RPMI7951 (cell line): ENCODE measurements at places on chromosomes 1 and 21. TPM values are rescaled to one million over a fixed set of nuclear protein-coding genes. Genes with fewer than 3 reads are reported as not detected.

Gene TLR5
- total RNA-seq: 0.20 TPM in 1 of 2 replicates, not detected in the other

GRCh38 chr1:37281354-37281753 lies 193.0 kb upstream of the ZC3H12A start:
- no peak for DNase-seq

Gene CHIA
- not detected in 2 replicates for total RNA-seq

- DNase-seq: peak; percentile 51
These were observed 90.8 kb downstream of the GTF2B start for GRCh38 chr1:88800382-88801051.

DNA sequence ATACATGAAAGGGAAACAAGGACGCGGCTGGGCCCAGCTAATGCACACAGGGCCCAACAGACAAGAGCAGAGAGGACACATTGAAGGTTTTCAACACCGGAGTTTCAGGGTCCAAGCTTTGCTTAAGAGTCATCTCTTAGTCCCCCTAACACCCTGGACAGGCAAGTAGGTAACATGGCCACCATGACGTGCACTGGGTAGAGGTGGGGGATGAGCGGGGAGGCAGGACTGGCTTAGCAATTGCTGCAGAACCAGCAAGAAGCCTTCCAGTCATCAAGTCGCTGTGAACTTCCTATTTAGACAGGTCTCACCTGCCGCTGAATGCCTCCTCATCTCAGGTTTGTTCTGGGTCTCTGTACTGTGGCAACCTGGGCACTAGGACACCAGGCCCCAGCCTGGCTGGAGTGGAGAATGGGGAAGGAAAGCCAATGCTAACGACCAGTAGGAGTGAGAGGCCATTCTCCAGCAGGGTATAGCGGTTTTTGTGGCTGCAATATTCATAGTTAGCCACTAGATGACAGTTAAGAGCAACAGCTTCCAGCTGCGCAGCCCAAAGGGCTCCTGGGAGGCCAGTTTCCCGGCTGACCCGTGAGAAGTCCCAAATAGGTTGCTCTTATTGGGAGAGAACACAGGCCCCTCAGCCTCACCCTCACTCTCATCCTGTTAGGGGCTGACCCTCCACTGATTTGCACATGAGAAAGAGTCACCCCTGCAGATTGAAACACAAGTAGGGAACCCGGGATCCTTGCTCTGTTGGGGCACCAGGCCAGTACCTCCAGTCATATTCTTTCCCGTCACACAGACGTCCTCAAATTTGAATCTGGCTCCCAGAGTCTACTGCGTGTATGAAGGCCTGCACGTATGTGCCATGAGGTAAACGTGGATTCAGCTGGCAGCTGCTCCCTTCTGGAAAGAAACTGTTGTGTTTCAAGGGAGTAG lies 6.0 kb upstream of the PIGC start:
- peak; percentile 69 for DNase-seq

Gene LCE1D
- total RNA-seq: not detected in 2 replicates

Gene PROX1
- total RNA-seq: 2.4 and 3.0 TPM in 2 replicates

GRCh38 chr1:17672226-17672625 lies 82.9 kb upstream of the ACTL8 start:
- DNase-seq: no peak

DNA sequence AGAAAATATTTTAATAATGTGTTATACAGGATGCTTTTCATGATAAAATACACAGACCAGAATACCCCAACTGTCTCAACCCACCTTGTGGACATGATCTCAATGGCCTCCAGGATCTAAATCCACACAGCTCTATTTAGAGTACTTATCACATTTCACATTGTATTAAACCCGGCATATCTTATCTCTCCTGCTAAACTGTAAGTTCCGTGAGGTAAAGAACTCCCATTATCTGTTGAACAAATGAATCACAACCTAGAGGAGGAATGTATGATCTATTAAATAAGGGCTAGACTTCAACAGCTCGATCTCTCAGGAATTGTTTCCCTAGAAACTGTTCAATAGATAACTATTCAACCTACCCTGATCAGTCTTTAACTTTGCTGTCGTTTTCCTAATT lies 6.9 kb downstream of the ETV3 start:
- no peak for DNase-seq

Gene GCSAML
- total RNA-seq: 0.12 TPM in 1 of 2 replicates, not detected in the other

DNA sequence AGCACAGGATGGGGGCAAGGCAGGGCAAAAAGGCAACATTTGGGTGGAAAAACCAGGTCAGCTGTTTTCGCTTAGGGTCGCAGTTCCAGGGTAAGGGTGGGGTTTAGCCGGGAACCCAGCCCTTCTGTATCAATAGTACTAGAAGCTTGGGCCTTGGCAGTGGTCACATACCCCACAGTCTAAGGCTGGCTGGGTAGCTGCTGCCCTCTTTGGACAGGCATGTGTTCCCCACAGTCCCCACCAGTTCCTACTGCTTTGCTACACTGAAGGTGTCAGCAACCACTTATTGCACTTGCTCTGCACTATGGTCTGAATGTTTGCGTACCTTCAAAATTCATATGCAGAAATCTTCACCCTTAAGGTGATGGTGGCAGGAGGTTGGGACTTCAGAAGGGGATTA lies 349.8 kb downstream of the LTN1 start:
- DNase-seq: no peak

Gene MSH4
- total RNA-seq: 0.10 TPM in 1 of 2 replicates, not detected in the other

- no peak for DNase-seq
These were observed 19.8 kb downstream of the PGLYRP3 start for GRCh38 chr1:153292740-153293479.

DNA sequence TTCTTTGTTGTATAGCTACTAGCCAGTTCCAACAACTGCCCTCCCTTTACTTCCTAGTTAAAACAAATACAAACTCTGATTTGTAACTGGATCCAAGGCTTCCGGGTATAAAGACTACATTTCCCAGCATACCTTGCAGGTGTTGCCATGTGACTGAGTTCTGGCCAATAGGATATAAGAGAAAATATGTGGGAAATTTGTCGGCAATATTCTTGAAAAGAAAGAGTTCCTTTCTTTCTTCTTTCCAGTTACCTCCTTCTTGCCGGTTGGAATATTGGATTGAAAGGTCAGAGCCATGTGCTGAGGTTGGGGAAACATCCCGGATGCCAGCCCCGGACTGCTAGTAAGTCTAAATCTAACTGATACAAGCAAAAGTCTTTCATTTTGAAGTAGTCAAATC lies 23.0 kb upstream of the ZBTB40 start:
- peak; percentile 81 for DNase-seq

DNA sequence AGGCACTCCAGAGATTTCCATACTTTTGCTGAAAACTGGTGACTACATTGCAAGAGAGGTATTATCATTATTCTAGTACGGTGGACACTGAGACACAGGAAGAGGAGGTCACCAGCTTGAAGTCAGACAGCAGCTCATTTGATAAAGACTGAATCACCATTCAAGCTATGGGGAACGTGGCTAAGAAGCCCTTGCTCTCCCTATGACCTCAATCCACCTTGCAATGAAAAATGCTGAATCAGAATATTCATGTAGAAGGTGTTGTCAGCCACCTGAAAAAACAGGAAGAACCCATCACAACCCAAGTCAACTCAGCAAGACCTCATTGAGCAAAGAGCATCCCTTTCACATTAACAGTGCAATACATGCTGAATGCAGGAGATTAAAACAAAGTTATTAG lies 59.0 kb upstream of the FGGY start:
- no peak for DNase-seq

GRCh38 chr1:156406251-156406650 lies 37.2 kb downstream of the RHBG start:
- DNase-seq: no peak

GRCh38 chr1:151713044-151713443 lies 3.6 kb downstream of the CELF3 start:
- DNase-seq: no peak

DNA sequence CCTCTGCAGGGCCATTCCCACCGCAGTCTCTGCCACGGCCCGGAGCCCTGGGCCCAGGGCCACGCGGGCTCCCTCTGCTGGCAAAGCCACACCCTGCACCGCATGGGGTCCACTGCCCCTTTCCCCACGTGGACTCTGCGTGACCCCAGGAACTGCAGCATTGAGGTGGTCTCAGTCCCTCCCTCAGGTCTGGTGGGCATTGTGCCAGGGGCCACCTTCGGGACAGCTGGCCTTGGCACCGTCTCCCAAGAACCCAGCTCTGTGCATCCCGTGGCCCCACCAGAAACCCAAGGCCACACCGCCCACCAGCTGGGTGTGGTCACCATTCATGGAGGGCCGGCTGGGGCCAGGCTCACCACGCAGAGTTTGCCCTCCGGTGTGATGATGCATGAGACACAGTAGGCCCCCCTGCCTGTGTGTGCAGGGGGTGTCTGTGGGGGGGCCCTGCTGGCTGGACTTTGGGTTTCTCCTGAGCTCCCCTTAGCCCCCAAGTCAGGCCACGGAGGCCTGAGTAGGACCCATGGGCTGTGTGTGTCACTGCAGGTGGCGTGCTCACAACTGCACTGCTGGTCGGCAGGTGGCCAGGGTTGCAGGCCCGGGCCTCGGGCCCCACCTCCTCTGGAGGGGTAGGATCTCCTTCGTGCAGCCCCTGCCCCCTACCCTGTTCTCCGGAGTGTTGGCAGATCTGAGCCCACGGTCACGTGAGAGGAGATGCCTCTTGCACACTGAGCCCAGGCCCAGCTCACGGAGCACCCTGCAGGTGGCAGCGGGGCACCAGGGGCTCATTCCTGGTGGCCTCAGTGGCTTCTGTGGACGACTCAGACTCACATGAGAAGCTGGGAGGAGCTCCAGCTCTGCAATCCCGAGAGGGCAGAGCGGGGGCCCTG lies 5.8 kb downstream of the VWA1 start:
- DNase-seq: no peak

- DNase-seq: no peak
These were observed 4.8 kb upstream of the ZNF687 start for GRCh38 chr1:151277249-151277648.

DNA sequence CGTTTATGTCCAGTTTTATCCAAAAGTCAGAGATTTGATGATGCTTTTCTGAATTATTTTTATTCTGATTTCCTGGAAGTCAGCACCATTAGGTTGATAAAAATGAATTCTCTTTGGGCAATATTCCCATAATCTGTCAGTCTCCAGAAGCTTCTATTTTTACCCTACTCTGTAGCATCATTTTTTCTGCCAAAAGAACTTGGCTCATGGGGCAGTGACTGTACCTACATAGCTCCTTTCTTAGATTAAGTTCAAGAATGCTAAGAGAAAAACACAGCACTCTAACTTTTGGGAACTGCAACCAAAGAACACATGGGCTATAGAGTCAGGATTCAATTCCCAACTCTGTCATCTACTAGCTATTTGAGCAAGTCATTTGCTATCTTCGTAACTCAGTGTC lies 152.9 kb downstream of the BARHL2 start:
- no peak for DNase-seq

DNA sequence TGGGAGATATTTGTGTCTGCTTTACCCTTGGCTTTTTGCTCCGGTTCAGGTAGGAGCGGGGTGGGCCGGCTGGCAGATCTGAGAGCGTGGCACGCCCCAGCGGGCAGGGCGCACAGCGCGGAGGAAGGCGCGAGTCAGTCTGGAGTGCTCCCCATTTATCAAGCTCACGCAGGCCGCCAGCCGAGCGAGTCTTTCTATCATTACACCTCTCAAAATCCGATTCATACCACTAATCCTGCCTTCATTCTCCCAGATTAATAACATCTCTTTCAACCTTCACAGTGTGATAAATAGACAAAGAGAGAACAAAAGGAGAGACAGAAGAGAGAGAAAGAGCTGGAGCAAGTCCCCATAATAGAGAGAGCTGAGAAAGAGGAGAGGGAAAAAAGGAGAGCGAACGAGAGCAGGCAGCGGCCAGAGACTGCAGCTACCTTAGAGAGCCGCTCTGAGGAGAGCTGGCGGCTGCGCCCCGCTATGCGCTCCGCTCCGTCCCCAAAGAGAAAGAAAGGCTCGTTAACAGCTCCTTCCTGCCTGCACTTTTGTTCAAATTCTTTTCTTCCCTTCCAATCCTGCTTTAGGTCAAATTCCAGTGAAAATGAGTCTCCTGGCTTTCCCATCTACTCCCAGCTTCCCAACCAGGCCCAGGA lies 48.0 kb downstream of the DMAP1 start:
- no peak for DNase-seq

- no peak for DNase-seq
These were observed 121.1 kb upstream of the DUSP10 start for GRCh38 chr1:221862971-221863370.

- no peak for DNase-seq
These were observed 51.3 kb upstream of the PLA2G2C start for GRCh38 chr1:20237646-20238045.
